ENCODE measurements at places on chromosomes 6 and 20.

DNA sequence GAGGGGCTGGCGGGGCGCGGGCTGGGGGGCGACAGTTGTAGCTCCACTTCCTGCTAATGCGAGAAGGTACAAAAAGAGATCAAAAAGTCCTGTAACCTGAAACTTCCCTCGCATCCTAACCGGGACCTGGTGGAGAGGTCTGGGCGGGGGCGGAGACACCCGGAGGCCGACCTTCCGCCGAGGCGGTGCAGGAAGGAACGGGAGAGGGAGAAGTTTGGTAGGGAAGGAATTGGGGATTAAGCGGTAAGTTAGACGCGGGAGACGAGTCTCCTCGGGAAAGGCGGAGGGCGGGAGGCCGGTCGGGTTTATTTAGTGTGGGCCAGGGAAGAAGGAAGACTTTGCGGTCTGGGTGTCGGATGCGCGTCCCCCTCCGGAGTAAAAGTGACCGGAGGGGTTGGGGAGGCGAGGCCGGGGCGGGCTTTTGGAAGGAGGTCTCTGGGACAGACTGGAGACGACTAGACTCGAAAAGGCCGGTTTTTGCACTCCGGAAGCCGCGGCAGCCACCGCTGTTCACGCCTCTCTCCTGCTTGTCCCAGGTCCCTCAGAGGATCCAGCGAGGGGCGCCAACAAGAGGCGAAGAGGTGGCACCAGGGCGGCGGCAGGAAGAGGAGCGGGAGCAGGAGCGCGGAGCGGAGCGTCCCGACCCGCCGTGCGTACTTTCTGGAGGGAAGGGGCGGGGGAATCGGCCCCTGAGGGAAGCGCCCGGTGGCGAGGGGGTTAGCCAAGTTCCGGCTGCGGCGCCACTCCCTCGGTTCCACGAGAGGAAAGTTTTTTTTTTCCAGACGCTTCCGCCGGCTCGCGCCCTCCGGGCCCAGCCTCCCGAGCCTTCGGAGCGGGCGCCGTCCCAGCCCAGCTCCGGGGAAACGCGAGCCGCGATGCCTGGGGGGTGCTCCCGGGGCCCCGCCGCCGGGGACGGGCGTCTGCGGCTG is 734 bp downstream of the TPBG start:
- peak; percentile 46 for DNase-seq

- DNase-seq, result no peak
These were observed 7.0 kb upstream of the OR14J1 start for GRCh38 chr6:29294499-29294914.

- peak; percentile 62 for DNase-seq
These were observed 292.1 kb downstream of the SOX4 start for GRCh38 chr6:21885532-21886114.

DNA sequence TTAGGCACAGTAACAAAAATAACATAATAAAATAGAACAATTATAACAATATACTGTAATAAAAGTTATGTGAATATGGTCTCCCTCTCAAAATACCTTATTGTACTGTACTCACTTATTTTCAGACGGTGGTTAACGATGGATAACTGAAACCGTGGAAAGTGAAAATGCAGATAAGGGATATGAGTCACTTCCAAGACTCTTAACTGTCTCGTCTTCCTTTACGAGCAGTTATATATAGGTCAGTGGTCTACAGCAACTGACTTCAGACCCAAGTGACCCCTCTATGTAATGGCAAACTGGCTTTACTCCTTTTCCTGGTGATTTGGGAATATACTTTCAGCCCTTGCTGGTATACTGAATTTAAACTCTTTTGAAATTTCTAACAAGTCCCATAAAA is 261.4 kb downstream of the SLC35F1 start:
- DNase-seq, result no peak

- DNase-seq, result no peak
These were observed 213.6 kb upstream of the DTNBP1 start for GRCh38 chr6:15876406-15876805.

DNA sequence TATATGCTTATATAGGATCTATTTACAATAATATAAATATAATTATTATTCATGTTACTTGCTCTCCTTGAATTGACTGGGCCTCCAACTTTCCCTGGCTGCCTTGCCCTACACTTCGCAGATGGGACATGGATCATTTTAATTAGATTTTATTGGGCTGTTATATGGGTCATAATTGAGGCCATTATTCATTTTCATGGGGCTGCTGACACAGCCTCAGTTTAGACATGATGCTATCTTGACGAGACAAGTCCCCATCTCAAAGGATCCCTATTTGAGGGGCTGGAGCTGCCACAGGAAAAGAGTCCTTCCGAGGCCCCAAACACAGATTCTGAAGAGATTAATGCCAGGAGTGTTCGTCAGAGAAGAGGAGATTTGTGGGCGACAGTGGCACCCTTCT is 170.4 kb downstream of the DHX35 start:
- DNase-seq, result no peak

DNA sequence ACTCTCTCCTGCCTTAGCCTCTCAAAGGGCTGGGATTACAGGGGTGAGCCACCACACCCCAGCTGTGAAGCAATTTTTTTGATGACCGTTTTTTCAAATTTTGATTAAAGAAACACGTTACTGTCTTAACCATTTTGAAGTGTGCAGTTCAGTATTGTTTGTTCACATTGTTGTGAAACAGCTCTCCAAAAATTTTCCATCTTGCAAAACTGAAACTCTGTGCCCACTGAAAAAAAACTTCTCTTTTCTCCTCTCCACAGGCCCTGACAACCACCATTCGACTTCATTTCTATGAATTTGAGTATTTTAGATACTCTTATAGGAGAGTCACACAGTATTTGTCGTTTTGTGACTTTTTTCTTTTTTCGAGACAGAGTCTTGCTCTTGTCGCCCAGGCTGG is 53.9 kb downstream of the ECT2L start:
- no peak for DNase-seq

DNA sequence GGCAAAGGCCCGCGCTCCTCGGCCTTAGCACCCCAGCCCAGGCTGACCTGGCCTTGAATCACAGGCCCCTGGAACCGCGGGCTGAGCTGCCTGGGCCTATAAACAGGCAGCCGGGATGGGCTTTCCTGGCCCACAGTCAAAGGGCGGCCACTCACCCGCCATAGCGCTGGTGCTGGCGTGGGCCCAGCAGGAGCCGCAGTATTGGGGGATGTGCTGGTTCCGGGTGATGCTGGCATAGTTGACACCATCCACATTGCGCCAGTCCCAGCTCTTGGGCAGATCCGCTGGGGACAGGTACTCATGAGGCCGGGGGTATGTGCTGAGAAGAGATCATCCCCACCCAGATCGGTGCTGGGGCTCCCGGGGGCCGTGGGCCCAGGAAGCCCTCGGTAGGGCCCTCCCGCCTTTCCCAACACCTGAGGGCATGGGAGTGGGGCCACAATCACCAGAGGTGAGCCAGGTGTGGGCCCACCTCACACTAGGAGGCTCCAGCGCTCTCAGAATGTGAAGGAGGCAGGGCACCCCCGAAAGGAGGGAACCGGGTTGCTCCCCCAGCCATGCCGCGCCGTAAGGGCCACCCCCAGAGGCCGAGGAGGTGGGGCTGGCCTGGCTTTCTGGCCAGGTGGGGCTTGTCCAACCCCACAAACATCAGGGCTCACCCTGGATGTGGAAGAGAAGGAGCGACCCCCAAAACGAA is 739 bp downstream of the CTSZ start:
- DNase-seq, result no peak

- no peak for DNase-seq
These were observed 2.1 kb upstream of the SOX4 start for GRCh38 chr6:21591446-21591845.

- no peak for DNase-seq
These were observed 91.4 kb upstream of the NEDD9 start for GRCh38 chr6:11323666-11324452.

DNA sequence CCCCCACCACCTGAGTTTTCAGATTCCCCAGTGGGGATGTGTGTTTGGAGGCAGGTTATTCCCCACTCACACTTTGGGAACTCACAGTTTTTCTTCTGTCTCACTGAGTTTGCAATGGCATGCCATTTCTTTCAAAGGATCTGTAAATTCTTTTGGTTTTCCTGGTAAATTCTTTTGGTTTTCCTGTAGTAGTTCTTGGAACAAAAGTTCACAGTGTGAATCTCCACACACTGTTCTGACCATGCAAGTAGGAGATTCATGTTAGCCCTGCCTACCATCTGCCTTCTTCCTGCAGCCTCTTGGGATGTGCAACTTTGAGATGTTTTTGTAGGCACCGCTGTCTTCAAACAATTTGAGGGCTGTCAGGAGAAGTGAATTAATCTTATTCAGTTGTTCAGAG is 165.6 kb upstream of the OGFRL1 start:
- DNase-seq, result no peak

DNA sequence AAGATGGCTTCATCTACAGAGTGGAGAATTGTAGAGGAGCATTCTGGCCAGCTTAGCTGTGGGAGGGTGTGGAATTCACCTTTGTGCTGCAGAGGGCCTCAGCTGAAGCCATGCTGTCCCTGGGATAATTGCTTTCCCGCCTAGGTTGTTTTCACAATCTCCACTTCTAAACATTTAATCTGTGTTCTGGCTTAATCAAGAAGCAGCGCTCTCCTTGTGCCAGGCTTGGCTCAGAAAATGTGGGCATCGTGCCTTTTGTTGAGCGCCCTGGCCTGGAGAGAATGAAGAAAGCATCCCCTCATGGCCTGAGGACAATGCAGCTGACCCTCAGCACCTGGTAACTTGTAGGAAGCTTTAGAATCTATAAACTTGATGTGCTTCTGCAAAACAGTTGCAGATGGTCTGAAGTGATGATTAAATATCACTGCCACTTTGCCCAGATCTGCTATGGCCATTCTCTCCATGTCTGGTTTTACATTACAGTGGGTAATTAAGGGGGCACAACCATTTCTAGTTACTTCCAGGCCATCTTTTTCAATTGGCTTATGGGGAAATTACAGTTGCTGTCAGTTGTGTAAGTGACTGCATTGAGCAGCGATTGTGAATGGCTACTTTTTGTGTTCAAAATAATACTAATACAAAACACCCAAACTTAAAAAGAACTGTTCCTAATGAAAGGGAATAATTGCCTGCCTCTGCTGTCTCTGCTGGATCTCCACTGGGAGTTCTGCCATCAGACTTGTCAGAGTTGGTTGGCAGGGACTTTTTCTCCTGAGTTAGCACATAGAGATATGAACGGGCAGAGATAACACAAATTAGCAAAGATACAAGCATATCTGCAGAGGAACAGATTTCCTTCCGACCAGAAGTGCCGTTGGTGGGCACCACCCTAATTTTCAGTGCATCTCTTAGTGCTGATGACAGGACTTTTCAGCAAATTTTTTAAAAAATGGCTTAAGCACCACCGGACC is 18.4 kb downstream of the CTNNBL1 start:
- DNase-seq, result no peak

- DNase-seq, result no peak
These were observed 24.8 kb downstream of the NFYA start for GRCh38 chr6:41097467-41098090.

- DNase-seq, result peak; percentile 66
These were observed at the start of gene FNDC11 for GRCh38 chr20:63553933-63554290. TSS of gene FNDC11 (plus strand) at chr20:63554159. CDS start at chr20:63555664, 1,505 bp downstream.

- no peak for DNase-seq
These were observed 511 bp upstream of the SLC35B2 start for GRCh38 chr6:44257753-44258324.

Measured in left kidney (tissue), 8 donors.